Substantia nigra (tissue), 51 donors: ENCODE measurements at places on chromosomes 1 and 21.
A peak's percentile ranks its signal among the peaks of the same experiment; 100 is the strongest.

GRCh38 chr1:168335500-168335899 lies 54.8 kb downstream of the TBX19 start:
- DNase-seq = no peak

DNA sequence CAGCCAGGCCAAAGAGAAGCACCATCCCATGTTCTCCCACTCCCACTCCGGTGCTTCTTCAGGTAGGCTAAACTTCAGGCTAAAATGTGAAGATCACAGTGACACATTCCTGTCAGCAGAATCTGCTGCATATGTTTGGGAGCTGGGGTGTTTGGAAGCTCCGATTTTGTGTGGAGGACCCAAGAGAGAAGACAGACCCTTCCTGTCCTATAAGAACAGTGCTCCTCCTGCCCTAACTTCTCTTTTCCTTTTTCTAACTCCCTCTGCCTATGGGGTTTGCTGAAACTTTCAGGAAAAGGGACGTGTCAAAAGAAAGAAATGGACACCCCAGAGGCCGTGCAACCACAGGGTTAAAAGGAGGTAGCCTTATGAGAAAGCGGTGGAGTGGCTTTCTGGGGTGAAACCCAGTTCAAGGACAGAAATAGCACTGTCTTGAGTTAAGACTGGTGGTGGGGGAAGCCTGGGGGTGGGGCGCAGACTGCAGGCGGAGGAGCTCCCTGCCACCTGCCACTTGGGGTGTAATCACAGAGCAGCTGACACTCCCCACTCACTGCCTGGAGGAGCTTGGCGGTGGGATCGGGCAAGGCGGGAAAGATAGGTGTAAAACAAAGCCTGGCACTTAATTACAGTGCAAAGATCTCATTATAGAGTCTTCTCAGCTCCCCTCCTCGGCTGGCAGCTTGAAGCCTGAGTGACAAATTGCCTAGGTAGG lies 645 bp upstream of the TLR5 start:
- DNase-seq = peak; percentile 17

DNA sequence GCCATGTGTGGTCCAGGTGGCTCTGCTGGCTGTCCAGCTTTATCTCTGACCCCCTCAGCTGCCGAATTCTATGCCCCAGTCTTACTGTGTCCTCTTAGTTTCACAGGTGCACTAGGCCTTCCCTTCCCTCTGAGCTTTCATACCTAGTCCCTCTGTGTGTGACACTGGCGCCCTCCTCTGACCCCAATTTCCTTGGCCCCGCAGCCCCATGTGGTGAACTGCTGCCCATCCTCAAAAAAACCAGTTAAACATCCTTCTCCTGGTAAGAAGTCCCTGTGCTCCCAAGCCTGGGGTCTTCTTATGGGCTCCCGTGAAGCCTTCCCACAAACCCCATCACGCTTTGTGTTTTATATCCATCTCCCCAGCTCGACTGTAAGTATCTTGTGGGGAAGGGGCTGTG lies 93.9 kb upstream of the TSPAN2 start:
- DNase-seq = no peak

GRCh38 chr1:6521536-6521935 lies 30.1 kb upstream of the PLEKHG5 start:
- no peak for DNase-seq

GRCh38 chr1:161225534-161226319 lies at the start of gene TOMM40L:
TOMM40L (plus strand) TSS chr1:161226060; CDS start chr1:161226490, 430 bp downstream.
- DNase-seq = peak; percentile 87

- no peak for DNase-seq
Observed at GRCh38 chr1:30513396-30514136, 209.8 kb downstream of the MATN1 start.

GRCh38 chr1:175448467-175448866 lies 255.9 kb upstream of the KIAA0040 start:
- no peak for DNase-seq

DNA sequence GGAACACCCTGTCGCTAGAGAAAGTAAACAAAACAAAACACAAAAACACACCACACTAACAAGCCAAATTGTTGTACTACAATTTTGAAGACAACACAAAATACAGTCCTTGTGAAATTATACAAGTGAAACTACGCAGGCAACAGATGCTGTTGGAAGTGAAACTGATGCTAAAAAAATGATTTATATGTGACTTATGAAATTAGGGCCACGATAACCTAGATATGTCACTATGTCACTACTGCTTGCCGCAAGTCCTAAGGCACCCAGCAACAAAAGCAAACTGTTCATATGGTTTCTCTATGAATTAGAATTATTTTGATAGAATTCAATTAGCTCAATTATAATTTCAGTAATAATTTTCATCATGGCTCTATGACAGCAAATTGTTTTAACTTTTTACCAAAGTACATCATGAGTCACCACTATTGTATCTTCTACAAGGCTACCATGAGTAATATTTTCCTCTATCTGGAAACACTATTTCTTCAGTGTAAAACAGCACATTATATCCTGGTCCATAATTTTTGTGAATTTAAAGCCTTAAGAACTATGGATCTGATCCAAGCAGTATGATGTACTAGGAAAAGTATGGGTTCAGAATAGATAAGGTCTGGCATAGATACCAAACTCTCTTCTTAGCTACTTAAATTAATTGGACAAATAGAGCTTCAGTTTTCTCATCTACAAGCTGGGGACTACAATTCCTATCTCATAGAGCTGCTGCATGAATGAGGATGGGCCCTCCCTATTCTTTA lies 216.3 kb downstream of the COL11A1 start:
- DNase-seq = no peak

DNA sequence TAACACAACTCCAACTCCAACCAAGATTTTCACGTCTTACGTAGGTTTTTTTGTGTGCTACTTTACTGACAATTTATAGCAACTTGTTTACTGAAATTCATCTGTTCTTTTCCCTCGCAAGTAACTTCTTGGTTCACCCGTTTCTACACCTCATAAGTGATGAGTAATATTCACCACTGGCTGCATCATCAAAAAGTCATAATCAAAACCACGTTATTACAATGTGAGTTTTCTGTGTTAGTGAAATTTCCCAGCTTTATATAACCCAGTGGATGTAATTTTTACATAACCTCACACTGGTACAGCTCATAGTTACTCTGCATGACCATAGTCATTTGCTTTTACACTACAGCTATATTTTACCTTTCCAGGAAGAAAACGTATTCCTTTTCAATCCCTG lies 401.1 kb upstream of the LYPLAL1 start:
- DNase-seq = no peak
